ENCODE measurements at places on chromosomes 5 and 9.

GRCh38 chr9:131656356-131657036, 83.4 kb downstream of the RAPGEF1 start:
- DNase-seq = peak; percentile 48

- DNase-seq = no peak
Observed at GRCh38 chr5:146273109-146273508, 65.5 kb upstream of the POU4F3 start.

DNA sequence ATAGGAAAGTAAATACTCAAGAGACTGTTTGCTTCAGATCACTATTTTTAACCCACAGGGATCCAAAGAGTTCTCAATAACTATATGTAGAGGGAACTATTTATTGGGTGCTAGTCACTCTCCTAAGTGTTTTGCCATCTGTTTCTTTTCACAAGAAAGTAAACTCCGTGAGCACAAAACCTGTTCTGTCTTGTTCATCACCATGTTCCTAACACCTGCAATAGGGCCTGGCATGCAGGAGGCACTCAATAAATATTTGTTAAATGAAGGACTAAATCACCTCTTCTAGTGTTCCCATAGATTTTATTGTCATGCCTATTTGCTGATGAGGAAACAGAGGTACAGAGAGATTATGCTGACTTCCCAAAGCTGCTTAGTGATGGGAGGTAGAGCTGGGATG, 118.2 kb downstream of the VCAN start:
- no peak for DNase-seq

GRCh38 chr9:89845321-89845720, 240.5 kb downstream of the GADD45G start:
- no peak for DNase-seq

- no peak for DNase-seq
Observed at GRCh38 chr5:37501152-37501551, 122.0 kb downstream of the WDR70 start.

GRCh38 chr9:138044485-138045383, 167.2 kb downstream of the CACNA1B start:
- DNase-seq = no peak

DNA sequence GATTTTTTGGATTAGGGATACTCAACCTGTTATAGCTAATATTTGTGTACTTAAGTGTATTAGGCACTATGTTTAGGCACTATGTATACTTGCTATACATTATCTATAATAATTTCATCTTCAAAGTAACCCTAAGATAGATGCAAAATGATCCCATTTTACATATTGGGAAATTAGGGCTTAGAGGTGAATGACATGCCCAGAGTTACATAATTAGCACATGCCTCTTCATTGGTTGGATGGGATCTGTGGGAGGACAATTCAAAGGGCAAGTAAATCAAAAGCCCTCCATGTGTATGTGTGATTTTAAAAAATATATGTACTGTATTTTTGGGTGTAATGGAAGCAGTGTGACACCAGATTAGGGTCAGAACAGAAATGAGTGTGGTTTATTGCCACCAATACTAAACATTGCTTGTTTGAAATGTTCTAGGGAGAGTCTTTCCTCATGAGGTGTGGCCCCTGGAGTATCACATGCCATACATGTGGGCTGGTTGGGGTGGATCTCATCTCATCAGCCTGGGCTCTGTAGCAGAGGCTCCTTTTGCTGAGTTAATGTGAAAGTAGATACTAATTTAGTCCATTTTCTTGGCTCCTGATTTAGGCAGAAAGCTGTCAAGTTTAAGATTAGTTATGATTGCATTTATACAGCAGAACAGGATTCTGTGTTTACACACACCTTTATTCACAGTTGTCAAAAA, 5.5 kb downstream of the C9orf85 start:
- DNase-seq = no peak

All from stimulated activated CD4-positive, alpha-beta T cell treated with anti-CD3 and anti-CD28 coated beads, Interleukin-12 subunit alpha, Interleukin-12 subunit beta, amount 100 ng/mL, for 24 hours (primary cell).